ENCODE measurements at places on chromosomes 11 and 22.

DNA sequence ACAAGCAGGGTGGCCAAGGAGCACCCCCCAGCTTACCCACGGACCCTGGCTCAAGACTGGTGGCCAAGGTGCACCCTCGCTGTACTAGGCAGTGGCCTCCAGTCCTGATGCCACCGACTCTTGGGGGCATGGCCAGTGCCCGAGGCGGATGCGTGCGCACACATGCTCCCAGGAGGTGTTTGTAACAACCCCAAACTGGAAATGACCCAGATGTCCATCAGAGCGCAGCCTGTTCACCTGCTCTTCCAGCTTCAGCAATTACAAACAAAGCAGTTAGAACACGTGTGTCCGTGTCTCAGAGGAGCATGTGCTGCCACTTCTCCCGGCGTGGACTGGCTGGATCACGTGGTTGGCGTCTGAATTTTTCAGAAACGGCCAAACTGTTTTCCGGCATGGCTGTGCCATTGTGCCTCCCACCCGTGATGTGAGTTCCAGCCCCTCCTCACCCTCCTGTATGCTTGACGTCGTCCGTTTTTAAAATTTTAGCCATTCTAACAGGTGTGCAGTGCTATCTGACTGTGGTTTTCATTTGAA, 7.1 kb upstream of the MUC6 start:
- H3K4me3 ChIP-seq: no peak overlapping the region
- H3K4me1 ChIP-seq: peaks cover 40% of the 10 kb centered on the region
- peaks cover 20% of the 10 kb centered on the region for H3K27me3 ChIP-seq

GRCh38 chr22:39739338-39740027, 154.1 kb downstream of the ENTHD1 start:
- H3K4me1 ChIP-seq: peaks cover 10% of the 10 kb centered on the region
- no peaks in the 10 kb centered on the region for H3K27me3 ChIP-seq
- no peak for DNase-seq
- H3K36me3 ChIP-seq: no peaks in the 10 kb centered on the region
- no peak overlapping the region for H3K4me3 ChIP-seq
- no peak overlapping the region for H3K27ac ChIP-seq

- H3K36me3 ChIP-seq: no peaks in the 10 kb centered on the region
- H3K27ac ChIP-seq: no peak overlapping the region
- peaks cover 2% of the 10 kb centered on the region for H3K27me3 ChIP-seq
- no peak for DNase-seq
Measured at GRCh38 chr11:32343325-32344008, 91.9 kb downstream of the WT1 start.

GRCh38 chr11:122319085-122319484, 203.1 kb upstream of the BLID start:
- H3K36me3 ChIP-seq: no peaks in the 10 kb centered on the region
- H3K4me1 ChIP-seq: no peaks in the 10 kb centered on the region
- no peak overlapping the region for H3K4me3 ChIP-seq
- no peak overlapping the region for H3K27ac ChIP-seq
- no peak for DNase-seq

All from K562 (cell line).